Activated gamma-delta T cell treated with Interleukin-2 at 50 U/mL for 16 hours (primary cell): ENCODE measurements at places on chromosomes 3 and 15.

- no peak for DNase-seq
Observed at GRCh38 chr3:78845605-78846004, 922.2 kb downstream of the ROBO1 start.

GRCh38 chr3:77038468-77038929 is 1.4 kb upstream of the ROBO2 start:
- no peak for DNase-seq

- no peak for DNase-seq
Observed at GRCh38 chr15:81006124-81006523, 5.4 kb downstream of the TLNRD1 start.

GRCh38 chr3:118089563-118089962 is 945.1 kb downstream of the IGSF11 start:
- no peak for DNase-seq

DNA sequence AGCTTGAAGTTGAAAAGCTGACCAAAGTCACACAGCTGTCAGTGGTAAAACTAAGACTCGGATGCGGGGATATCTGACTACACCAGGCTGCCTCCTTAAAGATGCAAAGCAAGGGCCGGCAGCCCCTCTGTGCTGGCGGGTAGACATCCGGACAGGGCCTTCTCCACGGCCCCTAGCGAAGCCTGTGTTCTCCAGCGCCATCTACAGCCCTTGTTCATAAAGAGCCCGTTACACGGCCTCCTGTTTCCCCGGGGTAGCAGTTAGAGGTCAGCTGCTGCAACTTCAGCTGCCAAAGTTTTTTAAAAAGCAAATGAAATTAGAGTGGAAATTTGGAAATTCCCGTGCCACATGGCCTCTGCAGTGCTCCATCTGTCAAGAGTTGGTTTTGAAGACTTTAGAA is 383.0 kb downstream of the TBL1XR1 start:
- no peak for DNase-seq

DNA sequence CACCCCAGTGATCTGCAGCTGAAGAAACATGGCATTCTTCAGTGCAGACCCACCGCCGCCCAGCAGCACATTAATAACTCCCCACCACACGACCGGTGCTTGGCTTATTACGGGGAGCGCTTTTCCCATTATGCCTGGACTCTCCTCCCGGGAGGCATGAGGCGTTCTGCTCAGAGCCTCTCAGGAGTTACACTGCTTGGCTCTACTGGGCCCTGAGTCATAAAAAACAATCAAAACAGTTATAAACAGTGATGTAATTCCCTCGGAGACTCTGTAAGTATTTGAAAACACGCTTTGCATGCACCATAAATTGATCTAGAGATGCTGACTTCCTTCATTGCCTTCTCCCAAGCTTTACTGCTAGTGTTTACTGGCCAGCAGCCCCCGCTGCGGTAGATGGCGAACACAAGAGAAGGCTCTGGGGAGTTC is 77.1 kb upstream of the SNRPA1 start:
- no peak for DNase-seq

DNA sequence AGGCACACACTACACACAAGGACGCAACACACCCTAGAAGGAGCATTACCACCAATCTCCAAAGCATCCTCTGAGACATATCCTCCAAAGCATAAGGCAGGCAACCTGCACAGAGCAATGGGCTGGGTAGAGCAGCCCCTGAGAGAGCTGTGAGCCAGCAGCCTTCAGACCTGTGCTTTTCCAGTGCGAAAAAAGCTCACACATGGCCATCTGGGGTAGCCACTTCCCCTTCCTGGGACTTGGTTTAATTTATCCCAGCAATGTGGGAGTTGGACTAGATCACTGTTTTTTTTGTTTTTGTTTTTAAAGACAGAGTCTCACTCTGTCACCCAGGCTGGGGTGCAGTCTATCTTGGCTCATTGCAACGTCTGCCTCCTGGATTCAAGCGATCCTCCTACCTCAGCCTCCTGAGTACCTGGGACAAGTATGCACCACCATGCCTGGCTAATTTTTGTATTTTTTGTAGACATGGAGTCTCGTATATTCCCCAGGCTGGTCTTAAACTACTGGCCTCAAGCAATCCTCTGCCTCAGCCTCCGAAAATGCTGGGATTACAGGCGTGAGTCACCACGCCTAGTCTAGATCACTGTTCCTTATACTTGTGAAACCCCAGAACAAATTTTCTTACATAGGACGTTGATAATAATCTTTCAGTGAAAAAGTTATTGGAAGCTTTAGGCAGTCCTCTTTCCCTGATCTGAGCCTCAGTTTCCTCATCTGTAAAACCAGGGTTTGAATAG is 18.9 kb downstream of the PTPN23 start:
- DNase-seq, result no peak

- DNase-seq, result no peak
Observed at GRCh38 chr3:24111711-24112110, 166.6 kb downstream of the NR1D2 start.

GRCh38 chr3:121752772-121753171 is 3.2 kb upstream of the GOLGB1 start:
- DNase-seq, result no peak

DNA sequence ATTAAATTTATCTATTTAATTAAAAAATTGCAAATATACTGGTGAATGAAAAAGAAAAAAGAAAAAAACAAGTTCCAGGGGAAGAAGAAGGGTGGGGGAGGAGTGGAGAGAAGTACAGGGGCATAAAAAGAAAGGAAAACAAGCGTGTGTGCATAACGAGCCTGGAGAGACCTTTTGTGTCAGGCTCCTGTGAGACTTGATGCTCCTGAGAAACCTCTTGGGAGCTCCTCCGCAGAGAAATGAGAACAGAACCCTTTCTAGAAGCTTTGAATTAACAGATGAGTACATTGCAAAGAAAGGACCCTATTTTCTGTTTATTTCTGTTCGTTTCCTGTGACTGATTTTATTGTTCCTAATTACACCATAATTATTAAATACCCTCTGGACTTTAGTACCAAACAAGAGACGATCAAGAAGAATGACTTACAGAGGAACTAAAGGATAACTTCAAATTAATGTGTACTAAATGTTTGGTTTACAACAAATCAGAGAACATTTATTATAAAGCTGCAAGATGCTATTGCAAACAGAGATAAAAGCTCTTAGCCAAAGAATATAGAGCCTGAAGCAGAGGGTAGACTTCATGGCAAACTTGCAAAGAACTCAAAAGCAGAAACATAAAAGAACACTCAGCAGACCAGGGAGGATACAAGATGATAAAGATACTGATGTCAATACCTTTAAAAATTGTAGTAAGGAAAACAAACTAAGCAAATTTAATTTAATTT is 74.7 kb downstream of the DPPA2 start:
- no peak for DNase-seq

GRCh38 chr3:71428841-71429596 is 154.5 kb downstream of the FOXP1 start:
- no peak for DNase-seq

GRCh38 chr3:126205717-126206655 is 25.6 kb upstream of the ALDH1L1 start:
- DNase-seq, result no peak

- no peak for DNase-seq
Observed at GRCh38 chr3:183151086-183151485, 11.4 kb downstream of the LAMP3 start.

DNA sequence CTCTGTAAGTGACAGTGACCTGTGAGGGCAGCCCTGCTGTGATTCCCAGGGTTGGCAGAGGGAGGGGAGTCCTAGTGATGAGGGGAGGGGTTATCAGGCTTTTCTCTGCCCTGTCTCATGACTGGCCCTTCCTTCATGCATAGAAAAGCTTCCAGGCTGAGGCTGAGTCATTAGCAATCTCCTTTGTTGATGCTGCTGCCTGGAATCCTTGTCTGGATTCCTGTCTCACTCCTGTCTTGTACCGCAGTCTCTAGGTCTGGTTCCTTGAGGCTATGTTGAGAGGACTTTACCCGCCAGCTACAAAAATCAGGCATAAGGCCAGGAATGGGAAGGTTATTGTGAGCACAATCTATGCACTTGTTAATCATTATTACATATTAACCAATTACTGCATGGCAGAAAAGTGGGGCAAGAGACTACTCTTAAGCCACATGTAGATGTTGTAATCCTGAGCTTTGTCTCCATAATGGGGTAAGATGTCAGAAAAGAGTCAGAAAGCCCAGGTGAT is 7.2 kb downstream of the KLHL6 start:
- no peak for DNase-seq

DNA sequence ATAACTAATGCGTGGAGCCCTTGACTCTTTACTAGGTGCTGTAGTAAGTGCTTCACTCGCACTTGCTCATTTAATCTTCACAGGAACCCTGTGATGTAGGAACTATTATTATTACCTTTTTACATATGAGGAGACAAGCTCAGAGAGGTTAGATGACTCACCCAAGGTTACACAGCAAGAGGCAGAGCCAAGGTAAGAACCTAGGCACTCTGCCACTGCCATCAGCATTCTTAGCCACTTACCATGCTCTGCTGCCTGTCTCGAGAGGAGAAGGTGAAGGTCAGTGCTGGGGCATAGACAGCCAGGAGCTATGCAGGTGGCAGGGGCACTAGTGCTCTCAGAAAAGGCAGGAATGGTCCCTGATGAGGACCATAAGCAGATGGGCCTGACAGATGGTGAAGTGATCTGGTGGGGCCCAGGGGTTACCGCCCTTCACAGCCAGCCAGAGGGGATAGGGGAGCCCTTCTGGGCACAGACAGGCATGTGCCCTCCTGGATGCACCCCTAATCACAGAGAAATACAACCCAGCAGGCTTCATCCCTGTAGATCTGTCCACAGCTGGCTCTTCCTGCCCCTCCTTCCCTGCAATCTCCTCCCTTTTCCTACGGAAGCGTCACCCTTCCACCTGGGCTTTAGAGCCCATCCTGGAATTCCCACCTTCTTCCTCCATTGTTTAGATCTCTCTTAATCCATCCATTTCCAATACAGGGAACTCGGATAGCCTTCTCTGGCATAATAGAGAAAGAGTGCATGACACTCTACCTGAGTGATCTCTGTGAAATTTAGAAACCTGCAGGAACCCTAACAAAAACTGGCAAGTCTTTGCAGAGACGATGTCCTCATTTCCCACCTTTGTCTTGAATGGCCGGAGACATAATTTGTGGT is 26.9 kb downstream of the ABTB1 start:
- no peak for DNase-seq

DNA sequence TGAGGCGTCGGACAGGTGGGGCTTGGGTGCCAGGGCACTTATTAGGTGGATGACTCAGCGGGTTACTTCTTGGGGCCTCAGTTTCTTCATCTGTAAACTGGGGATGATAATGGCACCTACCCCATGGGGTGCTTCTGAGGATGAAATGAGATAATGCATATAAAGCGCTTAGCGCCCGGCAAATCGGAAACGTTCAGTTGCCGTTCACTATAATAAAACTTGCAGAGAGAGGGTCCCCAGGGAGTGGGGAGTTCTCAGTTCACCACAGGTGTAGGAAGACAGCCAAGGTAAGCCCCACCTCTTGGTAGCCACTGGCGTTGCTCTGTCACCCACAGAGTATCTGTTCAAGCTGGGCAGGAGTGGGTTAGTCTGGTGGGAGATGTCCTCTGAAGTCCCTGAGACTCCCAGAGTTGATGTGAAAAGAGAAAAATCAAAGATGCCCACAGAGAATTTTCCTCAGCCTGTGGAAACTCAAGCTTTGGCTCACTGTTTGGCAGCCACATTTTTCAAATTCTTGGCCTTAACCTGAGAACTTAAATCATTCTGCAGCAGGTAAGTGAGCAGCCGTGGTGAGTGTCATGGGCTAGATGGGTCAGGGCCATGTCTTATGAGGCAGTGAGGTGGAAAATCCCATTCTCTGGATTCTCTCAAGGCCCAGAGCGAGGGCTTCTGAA is 221.5 kb upstream of the BHLHE40 start:
- no peak for DNase-seq

DNA sequence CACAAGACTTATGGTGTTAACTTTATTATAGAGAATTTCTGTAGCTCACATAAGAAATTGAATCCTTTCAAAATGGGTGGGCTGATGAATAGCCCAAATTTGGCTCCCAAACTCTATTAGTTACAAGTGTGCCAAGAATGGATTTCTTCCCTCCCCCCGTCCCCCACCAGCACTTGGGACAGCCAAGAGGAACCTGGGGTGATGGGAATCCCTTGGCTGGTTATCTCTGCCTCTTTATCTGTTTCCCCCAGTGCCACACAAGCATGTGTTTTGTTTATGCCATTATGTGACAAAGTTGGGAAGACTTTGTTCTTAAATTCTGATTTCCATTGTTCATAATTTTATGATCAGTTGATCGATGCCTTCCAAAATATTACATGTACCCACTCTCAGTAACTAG is 28.3 kb downstream of the CMSS1 start:
- DNase-seq, result no peak

- no peak for DNase-seq
Observed at GRCh38 chr15:72923289-72923688, 129.0 kb upstream of the NEO1 start.
